DMS153 (cell line): ENCODE measurements at places on chromosomes 6 and 20.

GRCh38 chr20:50130356-50130723, 17.4 kb upstream of the UBE2V1 start:
- DNase-seq: no peak

DNA sequence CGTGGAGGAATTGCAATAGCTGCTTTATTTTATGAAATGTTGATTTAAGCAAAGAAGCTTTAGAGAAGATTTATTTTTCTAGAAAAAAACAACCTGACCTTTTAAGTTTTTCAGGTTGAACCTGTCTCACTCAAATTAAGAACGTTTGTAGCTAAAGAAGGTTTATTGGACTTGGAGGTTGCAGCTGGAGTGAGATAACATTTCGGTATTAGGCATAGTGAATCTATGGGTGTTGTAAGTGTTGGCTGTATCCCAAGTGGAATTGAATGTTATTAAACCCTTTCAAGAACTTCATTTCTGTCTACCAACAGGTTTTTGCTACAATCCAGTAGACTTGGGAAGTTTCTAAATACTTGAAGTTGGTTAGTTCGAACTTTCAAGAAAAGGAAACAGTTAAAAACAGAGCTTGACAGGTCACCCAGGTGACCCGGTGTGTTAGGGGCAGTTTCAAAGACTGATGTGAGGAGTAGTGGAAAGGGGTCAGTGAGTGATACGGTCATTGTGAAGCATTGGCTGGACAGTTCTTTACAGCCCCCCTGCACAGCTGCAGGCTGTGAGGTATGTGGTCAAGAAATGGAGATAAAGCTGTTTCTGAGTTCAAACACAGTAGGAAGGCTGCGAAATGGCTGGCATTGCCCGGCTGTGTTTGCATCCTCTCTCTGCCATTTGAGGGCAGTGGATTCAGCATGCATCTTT, 2.4 kb upstream of the TBCC start:
- DNase-seq: no peak

GRCh38 chr20:61120595-61121515, 131.2 kb upstream of the CDH4 start:
- peak; percentile 41 for DNase-seq

GRCh38 chr6:16162003-16162402, 33.1 kb downstream of the MYLIP start:
- no peak for DNase-seq

GRCh38 chr6:17842934-17843821, 136.5 kb upstream of the NUP153 start:
- no peak for DNase-seq

- no peak for DNase-seq
Observed at GRCh38 chr6:21826023-21826422, 232.5 kb downstream of the SOX4 start.

DNA sequence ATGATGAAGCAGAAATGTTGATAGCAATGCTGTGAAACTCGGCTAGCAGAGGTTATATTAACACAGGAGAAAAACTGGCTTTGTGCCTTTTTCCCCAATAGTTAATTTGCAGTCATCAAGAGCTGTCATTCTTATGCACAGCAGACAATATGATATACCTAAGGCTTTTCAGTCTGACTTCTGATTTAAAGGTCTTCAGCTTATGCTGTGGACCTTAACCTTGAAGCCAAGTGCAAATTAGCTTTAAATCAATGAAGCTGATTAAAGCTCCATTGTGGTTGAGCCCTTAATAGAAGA, 171.6 kb upstream of the ID4 start:
- DNase-seq: no peak

GRCh38 chr20:31785089-31785488, 34.1 kb upstream of the MYLK2 start:
- DNase-seq: no peak

GRCh38 chr6:147954938-147955337, 387.7 kb upstream of the SASH1 start:
- no peak for DNase-seq

DNA sequence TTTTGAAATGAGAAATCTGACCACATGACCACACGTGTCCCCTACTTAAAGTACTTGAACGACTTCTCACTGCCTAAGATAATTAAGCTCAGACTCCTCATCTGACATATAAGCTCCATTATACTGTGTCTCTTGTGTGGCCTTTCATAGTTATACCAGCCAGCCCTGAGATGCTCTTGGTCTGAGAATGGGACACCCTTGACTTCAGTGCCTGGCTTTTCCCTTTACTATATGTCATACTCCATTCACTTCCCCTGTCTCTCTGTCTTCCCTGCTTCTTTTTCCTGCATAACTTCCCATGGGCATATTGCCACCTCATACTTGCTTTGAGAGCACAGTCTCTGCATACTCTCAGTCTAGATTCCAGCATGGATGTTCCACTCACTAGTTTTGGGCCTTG, 53.4 kb upstream of the TINAG start:
- DNase-seq: no peak

- no peak for DNase-seq
Observed at GRCh38 chr20:44030394-44030793, 115.7 kb downstream of the TOX2 start.

GRCh38 chr6:43442935-43443334, 12.4 kb downstream of the DLK2 start:
- no peak for DNase-seq

DNA sequence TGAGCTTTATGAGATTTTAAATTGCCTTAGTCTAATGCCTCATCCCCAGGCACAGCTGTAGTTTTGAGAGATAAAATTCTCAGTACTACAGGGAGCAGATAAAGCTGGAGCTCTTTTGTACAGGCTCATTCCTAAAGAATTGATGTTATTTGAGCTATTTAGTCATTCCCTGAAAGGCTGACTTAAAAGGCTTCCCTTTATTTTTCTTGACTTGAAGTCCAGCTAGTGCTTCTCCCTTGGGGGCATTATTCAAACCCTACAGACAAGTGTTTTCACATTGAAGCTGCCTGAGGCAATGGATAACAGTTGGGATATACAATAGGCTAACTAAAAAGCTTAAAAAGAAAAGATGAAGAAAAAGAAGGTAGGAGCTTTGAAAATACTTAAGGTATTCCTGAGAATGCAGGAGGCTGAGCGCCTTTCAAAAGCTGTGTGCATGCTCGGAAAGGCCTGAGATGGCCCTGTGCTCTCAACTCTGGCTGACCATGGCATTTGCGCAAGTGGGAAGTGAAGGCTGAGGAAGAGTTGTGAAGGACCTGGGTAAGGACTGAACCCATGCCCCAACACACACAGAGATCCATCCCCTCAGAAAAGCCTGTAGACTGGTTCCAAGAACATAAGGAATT, 315.1 kb downstream of the SMOC2 start:
- DNase-seq: no peak

DNA sequence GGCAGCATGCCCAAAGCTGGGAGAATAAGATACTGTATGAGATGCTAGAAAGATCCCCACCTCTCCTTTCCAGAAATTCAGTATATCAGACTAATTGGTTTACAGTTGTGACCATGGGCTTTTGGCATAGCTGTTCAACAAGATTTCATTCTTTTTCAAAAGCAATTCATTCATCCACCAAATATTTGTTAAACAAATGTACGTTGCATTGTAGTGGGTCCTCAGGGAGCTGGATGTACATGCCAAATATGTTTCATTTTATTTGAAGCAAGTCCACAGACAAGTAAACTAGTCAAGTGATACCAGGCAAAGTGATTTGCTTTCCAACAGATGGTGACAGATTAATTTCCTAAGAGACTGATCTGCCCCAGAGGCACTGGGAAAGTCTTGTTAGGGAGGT, 85.8 kb upstream of the ESR1 start:
- DNase-seq: no peak

DNA sequence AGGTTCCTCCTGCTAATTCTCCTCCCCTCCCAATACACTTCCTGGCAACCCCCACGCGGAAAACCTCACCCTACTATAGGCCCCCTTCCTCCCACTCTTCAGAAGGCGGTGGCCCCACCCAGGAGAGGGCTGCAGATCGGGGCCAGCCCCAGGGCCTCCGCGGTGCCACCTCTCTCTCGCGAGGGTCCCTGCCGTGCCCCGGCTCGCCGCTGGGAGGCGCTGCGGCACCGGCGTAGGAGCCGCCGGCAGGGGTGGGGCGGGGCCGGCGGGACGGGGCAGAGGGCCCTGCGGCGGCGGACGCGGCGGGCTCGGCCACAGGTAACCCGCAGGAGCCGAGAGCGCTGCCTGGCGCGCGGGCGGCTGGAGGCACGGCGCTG, at the start of gene ANKRD6:
TSS of gene ANKRD6 (plus strand) at position 278 of the 377 bp plus-strand sequence. CDS start 133,825 bp downstream, outside the sequence.
- peak; percentile 57 for DNase-seq

GRCh38 chr20:59027741-59028320, 4.3 kb downstream of the ATP5F1E start:
- no peak for DNase-seq

- no peak for DNase-seq
Observed at GRCh38 chr6:137417396-137417795, 76.8 kb downstream of the OLIG3 start.

DNA sequence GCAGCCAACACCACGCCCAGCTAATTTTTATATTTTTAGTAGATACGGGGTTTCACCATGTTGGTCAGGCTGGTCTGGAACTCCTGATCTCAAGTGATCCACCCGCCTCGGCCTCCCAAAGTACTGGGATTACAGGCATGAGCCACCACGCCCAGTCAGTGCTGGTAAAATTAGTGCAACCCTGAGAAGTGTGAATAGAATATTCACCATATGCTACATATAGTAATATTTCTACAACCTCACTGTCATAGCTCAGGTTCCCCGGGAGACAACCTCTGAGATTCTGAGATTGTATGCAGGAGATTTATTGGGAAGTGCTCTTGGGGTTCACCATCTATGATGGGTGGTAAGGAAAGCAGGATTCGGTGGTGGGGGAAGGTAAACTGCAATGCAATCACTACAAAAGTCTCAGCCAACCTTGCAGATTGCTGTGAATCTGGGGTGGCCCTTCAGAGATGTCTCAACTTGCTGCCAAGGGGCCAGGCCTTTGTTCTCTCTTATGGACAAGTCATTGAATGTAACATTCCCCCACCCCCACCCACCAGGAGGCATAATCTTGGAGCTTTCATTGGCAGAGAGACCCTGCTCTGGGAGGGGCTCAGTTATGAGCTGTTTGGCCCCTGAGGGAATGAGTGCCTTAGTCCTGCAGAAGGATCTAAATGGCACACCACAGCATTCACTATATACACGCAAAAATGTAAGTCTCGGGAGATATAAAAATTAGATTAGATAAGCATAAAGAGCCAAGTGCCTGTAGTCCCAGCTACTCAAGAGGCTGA, 34.0 kb upstream of the SEC63 start:
- no peak for DNase-seq

DNA sequence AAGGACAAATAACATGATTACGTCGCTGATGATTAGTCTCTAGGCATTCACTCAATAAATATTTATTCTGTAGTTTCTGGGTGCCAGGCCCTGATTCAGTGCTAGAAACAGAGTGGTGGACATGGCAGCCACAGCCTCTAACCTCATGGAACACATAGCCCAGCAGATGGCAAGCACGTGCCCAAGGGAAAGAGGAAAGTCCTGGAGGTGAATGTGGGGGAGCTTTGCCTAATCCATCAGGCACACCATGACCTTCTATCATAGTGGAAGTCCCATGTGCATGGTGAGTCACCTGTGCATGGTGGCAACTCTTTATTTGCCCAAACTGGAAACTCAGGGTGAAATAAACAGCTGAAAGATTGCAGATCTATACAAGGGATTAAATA, 143.0 kb upstream of the TNFAIP3 start:
- peak; percentile 34 for DNase-seq

DNA sequence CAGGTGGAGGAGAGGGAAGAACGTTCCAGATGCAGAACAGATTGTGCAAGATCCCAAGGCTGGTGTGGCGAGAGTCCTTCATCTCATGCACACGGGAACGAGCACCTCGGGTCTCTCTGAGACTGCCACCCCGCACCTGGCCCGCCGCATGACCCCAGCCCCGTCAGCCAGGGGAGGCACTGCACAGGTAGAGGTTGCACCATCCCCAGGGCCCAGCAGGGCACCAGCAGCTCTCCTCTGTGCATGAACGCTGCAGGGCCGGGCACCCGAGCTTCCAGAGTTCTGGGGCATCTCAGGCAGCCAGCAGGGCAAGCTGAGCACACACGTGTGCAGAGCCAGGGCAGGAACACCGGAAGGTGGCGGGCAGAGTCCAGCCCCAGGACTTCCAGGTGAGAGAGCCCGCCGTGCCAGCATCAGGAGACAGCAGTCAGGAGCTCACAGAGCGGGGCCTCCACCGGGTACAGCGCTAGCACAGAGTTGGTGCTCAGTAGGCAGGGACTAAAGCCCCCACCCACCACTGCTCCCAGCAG, 193.2 kb downstream of the TAF4 start:
- DNase-seq: no peak

DNA sequence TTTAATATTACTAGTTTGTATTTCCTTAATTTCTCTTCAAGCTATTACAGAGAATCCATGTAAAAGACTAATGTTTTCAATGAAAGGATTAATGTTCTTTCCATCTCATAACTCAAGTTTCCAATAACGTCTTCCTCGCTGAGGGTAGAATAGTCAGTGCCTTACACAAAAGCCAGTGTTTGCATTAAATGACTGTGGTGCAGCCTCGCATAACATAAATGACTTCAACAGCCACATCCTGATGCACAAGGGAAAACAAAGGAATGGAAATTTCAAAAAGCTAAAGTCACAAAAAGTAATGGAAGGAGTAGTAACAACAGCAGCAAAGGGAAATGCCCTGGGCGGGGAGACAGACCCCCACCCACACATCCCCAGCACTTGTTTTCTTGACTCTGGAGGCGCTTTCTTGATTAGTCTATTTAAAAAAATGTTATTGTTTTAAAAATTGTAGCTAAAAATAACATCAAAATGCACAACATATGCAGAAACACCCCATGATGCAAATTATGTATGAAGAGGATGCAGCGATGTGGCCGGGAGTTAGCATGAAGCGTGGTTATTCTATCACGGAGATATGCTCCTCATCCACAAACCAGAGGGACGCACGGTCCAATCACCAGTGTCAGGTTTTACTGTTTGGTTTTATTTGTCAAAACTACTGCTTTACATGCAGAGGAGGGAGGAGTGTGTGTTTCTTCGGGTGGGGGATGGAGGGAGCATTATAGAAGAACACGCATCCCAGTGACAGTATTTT, 228.6 kb downstream of the GMPR start:
- DNase-seq: no peak

DNA sequence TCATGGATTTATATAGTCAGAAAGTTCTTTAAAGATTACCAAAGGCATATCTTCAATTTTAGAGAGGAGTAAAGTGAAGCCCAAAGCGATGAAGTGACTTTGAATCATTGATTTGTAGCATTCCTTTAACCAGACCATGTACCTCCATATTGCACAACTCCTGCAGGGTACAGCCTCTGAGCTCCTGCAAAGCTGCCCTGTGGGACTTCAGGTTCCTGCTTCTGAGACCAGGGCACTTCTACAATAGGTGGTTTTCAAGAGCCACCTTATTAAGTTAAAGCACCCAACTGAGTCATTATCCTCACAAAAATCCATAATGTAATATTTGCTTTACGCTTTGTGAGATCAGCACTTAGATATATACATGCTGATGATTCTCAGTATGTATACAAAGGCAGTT, 270.7 kb upstream of the RGS17 start:
- DNase-seq: no peak
